ENCODE measurements at places on chromosomes 6 and 20.

GRCh38 chr6:132413499-132413802, 12.2 kb upstream of the MOXD1 start:
- no peak for DNase-seq

DNA sequence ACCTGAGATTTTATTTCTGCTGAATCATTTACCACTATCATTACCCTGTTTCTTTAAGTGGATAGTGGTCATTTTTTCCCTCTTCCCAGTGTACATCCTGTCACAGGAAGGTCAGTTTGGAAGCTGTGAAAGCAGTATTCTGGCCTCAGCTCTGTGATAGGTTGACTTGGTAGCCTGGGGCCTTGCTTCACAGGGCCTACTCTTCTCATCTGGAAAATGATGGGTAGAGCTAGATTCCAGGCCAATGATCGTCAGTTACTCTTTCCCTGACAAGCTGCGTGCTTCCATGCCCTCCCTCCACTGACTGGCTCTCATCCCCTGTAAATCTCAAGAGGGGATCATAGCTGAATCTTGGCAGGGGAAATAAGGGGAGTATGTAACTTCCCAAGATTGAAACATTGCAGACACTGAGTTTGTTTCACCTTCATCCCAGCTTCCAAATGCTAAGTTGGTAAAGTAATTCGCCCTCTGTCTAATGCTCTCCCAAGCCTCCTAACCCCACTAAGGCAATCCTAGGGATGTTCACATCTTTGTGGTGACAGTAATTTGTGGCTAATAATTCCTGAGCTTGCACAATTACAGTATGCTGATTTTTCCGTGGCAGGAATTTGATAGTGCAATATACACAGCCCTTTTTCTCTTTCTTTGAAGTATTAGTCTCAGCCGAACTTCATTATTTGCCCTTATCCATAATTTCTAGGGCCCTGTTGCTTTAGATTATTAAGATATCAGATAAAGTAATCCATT, 51.2 kb downstream of the VAPB start:
- DNase-seq, result no peak

- DNase-seq, result no peak
Observed at GRCh38 chr6:154122195-154122925, 83.3 kb downstream of the OPRM1 start.

DNA sequence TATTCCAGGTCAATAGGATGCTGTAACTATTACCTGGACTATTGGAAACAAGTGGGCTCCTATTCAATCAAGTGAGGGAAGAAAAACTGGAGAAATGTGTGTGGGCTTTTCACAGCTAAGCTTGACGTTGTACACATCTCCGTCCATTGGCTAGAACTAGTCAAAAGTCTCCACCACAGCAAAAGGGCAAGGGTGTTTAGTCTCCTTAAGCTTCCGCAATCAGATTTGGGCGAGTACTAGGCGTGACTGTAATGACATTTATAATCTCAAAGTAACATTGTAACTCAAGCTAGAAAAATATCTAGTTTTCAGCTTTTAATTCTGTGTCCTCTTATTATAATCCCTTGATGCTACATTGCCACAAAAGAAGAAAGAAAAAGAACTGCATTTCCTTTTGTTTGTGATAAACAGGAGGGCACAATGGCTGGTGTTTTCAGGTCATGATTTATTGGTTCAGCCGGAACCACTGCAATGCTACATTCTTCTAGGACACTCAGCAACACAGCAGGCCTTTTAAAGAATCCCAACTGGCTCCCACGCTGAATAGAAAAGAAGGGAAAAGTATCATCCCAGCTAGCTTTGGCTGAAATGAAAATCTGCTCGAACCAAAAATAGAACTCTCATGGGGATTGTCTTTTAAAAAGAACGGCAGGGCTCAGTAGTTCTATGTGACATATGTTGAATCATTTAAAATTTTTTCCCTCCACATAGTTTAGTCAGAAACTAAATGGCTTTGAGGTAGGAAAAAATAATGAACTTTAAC, 387.7 kb downstream of the BTBD3 start:
- no peak for DNase-seq

DNA sequence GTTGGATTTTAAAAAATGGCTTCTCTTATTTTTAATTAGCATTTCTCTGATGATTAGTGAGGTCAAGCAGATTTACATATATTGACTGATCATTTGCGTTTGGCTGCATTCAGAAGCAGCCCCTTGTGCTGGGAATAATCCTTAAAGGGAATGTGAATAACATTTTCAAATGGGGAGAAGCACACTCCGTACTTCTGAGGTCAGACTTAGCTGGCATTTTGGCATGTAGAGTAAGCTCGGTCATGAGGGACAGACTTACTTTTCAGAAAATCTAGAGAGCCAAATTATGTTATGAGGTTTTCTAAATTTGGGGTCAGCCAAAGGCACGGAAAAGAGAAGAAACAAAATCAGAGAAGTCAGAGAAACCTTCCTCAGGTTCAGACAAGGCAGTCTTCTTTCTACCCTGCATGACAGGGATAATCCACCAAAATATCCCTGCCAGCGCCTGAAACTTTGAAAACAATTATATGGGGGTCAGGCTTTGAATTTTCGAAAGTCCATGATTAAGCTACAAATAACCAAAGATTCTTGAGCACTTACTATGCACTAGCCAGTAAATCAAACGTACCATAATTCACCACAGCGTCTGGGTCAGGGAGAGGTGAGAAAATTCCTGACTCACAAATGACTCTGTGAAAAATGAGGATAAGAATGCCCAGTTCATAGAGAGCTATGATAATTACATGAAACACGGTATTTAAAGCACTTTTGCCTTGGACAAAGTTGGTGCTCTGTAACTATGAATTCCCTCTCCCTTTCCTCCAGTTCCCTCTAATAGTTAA, 44.9 kb downstream of the ADAT2 start:
- DNase-seq, result no peak

DNA sequence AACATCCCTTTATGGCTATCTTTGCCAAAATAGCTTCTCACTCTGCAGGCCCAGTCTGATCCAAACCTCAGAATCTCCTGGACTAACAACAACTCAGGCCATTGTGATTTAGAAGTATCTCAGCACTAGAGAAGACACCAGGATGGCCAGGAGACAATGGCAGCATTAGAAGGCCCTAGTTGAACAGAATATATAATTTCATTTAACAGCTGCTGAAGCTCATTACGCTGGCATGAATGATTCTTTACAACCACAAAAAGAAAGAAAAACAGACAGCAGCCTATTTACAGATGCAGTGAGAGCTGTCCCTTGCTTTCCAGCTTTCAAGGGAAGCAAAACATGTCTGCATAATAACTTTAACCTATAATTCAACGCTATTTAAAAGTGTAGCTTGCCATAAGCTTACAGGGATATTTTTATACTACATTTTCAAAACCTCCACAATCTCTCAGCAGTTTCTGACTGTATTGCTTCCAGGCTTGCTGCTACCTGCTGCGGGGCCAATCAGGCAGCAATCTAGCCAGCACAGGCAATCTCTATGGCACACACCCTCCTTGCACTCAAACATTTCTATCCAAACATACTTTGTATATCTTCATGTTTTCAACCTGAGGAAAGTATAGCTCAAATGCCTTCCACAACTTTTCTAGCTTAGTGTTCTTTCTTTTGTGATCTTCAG, 107.3 kb downstream of the OGFRL1 start:
- no peak for DNase-seq

GRCh38 chr6:136549300-136550044, 750 bp downstream of the MAP7 start:
- DNase-seq, result no peak

- no peak for DNase-seq
Observed at GRCh38 chr6:144283646-144284477, 1.3 kb upstream of the UTRN start.

- DNase-seq, result no peak
Observed at GRCh38 chr6:144360401-144360800, 75.3 kb downstream of the UTRN start.

- no peak for DNase-seq
Observed at GRCh38 chr6:167550941-167551627, 226.2 kb downstream of the TTLL2 start.

DNA sequence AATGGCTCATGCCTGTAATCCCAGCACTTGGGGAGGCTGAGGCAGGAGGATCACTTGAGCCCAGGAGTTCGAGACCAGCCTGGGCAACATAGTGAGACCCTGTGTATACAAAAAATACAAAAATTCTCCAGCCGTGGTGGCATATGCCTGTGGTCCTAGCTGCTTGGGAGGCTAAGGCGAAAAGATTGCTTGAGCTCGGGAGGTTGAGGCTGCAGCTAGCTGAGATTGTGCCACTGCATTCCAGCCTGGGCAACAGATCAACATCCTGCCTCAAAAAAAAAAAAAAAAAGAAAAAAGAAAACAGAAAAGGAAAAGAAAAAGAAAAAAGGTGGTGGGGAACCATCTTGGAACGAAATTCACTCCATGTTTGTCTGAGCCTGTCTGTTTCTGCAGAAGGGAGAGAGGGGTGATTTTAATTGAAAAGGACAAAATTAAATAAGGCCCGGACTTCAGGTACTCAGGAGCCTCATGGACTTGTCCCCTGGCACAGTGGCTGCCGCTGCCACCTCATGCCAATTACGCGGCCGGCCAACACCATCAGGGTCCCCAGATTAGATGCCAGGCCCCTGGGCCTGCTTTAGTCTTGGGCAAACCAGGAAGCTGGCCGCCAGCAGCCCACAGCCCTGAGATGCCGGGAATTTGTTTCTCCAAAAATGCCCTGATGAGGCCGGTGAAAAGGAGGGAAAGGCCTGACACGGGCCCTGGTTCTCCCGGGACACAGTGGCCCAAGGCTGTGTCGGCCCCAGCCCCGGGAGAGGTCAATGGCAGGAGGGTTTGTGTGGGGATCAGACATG, 37.8 kb upstream of the STX16 start:
- no peak for DNase-seq

GRCh38 chr20:34980543-34981233, 25.0 kb downstream of the MYH7B start:
- no peak for DNase-seq

- DNase-seq, result no peak
Observed at GRCh38 chr6:45803071-45803470, 212.6 kb downstream of the CLIC5 start.

- DNase-seq, result no peak
Observed at GRCh38 chr6:49072146-49072545, 390.9 kb downstream of the MMUT start.

- no peak for DNase-seq
Observed at GRCh38 chr6:38987503-38987902, 61.1 kb upstream of the GLP1R start.

DNA sequence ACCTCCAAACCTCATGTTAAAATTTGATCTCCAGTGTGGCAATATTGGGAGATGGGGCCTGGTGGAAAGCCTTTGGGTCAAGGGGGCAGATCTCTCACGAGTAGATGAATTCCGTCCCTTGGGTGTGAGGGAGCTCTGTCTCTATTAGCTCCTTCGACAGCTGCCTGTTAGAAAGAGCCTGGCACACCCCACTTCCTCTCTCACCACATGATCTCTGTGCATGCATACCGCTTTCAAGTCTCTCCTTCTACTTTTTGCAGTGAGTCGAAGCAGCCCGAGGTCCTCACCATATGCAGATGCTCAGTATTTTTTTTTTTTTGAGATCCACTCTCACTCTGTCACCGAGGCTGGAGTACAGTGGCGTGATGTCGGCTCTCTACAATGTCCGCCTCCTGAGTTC, 176.9 kb downstream of the SYNDIG1 start:
- DNase-seq, result no peak

- no peak for DNase-seq
Observed at GRCh38 chr20:57785720-57786119, 75.9 kb upstream of the PMEPA1 start.

DNA sequence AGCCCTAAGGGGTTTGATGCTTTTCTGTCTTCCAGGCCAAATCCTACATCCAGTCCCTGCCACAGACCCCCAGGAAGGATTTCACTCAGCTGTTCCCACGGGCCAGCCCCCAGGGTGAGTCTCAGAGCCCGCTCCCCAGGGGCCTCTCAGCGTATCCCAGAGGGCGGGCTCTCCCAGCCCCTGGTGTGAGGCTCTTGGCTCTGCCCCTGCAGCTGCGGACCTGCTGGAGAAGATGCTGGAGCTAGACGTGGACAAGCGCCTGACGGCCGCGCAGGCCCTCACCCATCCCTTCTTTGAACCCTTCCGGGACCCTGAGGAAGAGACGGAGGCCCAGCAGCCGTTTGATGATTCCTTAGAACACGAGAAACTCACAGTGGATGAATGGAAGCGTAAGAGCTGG, 8.4 kb downstream of the MAPK13 start:
- no peak for DNase-seq

- no peak for DNase-seq
Observed at GRCh38 chr20:3312940-3313682, 74.1 kb upstream of the SLC4A11 start.

DNA sequence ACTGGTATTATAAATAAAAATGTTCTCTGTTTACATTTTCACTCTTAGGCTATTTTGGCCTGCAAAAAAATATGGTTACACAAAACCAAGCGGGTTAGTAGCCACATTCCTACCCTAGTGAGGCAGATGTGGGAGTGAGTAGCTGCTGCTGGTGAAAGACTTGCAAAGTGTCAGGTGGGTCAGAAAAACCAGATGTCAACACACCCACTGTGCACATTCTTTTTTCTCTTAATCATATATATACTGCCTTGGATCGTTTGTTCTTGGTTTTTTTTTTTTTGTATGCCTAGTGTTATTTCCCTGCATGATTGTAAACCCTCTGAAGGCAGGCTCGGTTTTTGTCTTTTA, 68.0 kb upstream of the TFB1M start:
- no peak for DNase-seq

GRCh38 chr6:157035546-157035945, 258.4 kb downstream of the ARID1B start:
- no peak for DNase-seq

DNA sequence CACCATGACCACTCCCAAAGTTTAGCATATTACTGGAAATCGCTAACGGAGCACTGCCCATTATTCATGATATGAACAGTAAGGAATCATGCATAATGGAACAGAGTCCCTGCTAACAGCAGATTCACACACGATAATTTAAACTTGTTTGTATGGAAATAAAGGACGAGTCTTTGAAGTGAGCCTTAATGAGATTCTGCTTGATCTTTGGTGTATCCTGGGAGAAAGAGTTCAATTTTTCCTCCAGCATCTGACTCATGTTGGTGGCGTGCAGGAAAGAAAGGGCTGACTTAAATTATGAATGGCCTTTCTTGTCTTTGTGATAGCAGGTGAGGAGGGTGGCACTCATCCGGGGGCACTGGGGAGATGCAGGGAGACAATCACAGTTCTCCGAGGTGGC, 194.6 kb downstream of the ZNF217 start:
- DNase-seq, result no peak

DNA sequence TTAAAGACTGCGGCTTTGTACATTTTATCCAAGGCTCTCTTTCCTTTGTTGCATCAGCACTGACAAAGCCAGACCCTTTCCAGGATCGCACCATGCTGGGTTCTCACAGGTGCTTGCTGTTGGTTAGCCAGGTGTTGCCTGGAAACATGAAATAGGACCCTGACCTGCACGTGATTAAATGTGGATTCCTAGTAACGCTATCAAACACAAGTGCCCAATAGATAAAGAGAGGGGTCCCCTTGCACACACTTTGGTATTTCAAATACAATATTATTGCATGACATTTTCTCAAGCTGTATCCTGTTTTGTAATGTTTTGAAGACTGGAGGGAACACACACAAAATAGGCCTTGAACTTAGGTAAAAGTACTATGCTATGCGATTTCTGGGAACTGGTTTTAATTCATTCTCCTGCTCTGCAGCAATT, 73.3 kb downstream of the AKAP12 start:
- no peak for DNase-seq

Data from stimulated activated CD4-positive, alpha-beta T cell treated with anti-CD3 and anti-CD28 coated beads, TNF-alpha, amount 100 ng/mL, for 1 hour (primary cell).